ENCODE measurements at places on chromosomes 2 and 18.

- DNase-seq = no peak
Measured at GRCh38 chr2:177593402-177593801, 200.8 kb downstream of the AGPS start.

GRCh38 chr2:25131567-25132298 is 36.6 kb downstream of the POMC start:
- no peak for DNase-seq

DNA sequence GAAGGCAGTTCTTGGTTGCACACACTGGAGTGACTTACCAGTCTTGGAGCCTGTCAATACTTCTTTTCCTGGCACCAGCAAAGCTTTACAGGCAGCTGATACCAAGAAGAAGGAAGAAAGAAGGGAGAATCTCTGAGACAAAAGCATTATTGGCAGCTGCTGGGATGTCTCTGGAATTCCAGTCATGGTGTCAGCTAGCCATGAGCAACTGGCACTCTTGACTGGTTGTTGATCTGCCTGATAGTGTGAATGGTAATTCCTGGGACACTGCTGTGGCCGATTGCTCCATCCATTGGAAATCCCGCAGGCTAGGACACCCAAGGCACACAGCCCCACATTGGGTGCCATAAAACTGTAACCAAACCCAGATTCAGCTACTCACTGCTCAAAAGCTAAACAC is 17.8 kb upstream of the SPAG16 start:
- no peak for DNase-seq

GRCh38 chr2:51681854-51682253 is 649.9 kb upstream of the NRXN1 start:
- DNase-seq = no peak

DNA sequence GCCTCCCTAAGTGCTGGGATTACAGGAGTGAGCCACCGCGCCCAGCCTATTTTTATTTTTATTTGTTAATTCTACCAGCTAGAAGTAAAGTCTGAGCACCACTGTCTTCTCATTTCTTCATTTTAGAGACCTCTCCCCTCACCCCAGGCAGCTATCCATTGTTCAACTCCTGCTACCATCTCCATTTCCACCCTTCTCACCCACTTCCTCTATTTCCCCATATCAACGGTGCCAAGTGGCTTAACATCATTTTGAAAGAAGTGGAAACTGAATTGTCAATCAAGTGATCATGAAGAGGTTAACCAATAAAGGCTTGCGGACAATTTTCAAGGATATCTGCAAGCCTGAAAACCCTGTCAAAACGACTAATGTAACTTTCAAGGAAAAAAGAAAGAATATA is 323.1 kb downstream of the NBAS start:
- no peak for DNase-seq

GRCh38 chr2:33146102-33146501 is 199.3 kb downstream of the LTBP1 start:
- no peak for DNase-seq

DNA sequence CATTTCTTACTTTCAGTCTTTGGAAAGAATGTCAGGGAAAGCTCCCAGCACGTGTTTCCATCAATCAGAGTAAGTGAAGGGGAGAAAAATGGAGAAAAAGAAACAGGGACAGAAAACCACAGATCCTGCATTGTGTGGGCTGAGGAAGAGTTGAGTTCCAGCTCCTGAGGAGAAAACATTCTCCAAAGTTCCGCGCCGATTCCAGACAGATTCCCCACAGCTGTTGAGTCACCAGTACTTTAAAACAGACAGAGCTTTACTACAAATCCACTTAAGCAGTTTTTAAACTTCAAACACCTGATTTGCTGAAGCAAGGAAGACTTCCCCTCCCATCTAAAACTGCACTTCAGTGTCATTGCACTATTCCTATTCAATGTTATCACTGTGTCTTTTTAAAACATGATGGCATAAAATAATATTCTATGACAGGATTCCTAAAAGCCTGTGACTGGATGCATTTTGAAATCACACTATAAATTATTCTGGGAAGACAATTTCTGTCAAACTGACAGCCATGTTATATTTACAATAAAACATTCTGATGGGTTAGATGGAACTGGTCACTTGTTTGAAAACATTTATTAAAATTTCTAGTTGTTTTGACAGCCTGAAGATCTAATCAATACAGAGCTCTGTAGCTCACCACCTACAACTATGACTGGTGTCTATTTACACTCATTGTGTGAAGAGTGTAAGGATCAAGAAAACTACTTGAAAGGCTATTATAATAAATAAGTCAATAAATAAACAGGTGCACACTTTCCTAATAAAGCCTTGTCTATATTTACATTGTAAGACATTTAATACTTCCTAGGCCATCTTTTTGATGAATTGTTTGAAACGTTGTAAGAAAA is 40.9 kb downstream of the TCF4 start:
- no peak for DNase-seq

- DNase-seq = no peak
Measured at GRCh38 chr2:215754546-215754945, 258.8 kb downstream of the MREG start.

DNA sequence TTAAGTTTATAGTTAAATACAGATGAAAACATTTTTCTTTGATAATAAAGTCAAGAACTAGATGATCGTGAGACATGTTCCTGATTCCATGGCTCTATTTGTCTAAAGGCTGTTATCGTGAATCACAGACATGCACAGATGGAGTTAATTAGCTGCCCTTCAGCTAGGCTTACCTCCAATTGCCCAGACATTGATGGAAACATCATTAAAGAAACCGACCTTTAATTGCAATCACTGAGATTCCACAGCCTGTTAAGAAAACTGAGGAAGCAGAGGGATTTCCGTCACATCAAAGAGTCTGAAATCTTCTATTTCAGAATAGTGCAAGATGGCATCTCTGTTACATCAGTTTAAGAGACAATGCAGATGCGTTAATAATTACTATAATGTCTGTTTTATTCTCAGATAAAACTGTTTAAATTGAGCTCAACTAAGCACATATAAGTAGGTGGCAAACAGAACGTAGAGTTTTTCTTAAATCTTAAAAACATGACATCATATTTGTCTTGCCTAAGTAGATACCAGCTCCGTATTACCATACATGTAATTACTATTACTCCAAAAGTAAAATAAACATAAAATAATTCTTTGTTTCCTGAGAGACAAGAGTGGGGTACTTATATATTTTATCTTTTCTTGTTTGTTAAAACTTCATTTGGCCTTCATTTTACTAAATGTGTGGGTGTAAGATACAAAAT is 23.9 kb upstream of the CRACDL start:
- no peak for DNase-seq

DNA sequence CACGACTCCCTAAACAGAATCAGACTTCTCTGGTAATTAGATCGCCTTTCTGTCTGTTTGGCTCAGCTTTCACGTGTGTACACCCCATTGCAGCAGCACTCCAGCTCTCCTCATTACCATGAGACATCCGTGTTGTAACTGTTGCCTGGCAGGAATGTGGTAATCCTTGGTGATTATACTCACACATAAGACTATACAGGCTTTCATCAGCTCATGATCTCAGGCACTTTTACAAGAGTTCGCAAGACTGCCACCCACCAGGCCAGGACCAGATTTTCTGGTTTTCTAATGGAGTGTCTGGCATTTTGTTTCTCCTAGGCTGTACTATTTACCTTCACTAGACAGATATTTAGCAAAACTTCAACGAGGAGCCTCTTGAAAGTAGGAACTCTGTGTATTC is 50.2 kb downstream of the ACVR1 start:
- no peak for DNase-seq

DNA sequence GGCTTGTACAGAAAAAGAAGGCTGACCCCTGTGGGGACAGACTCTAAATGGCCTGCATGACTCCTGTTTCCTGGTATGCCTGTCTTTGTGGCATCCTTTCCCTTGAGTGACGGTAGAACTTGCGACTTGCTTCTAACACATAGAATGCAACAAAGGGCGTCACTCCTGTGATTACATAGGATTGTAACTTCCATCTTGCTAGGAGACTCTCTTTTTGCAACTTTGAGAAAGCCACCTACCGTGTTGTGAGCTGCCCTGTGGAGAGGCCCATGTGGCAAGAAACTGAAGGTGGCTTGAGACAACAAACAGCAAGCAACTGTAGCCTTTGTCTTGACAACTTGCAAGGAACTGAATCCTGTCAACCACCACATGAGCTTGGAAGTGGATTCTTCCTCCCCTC is 46.5 kb downstream of the THNSL2 start:
- DNase-seq = no peak

GRCh38 chr2:1687254-1687653 is 57.1 kb downstream of the PXDN start:
- no peak for DNase-seq

DNA sequence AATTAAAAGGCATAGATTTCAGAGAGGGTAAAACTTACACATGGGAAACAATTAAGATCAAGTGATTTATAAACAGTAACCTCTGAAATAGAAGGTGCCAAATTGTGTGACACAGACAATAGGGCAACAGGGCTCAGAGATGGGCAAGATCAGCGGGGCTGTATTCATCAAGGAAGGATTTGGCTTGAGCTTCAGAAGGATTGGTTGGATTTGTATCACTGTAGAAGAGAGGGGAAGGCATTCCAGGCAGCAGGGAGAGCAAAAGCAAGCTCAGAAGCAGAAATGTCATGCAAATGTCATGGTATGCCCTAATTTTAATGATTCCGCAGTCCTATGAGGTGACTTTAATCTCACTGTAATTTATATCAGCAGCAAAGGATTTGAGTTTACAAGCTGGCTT is 415.0 kb upstream of the NRP2 start:
- no peak for DNase-seq

DNA sequence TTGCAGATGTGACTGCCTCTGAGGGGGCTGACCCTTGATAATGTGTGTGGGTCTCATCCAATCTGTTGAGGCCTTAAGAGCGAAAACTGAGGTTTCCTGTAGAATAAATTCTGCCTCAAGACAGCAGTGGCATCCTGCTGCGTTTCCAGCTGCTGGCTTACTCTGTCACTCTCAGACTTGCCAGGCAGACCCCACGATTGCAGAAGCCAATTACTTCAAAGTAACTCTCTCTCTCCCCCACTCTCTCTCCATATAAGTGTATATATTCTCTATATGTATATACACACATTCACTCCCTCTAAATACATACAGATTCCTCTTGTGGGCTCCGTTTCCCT is 152.5 kb upstream of the ALKAL2 start:
- no peak for DNase-seq

- no peak for DNase-seq
Measured at GRCh38 chr2:138327967-138328366, 173.6 kb upstream of the SPOPL start.

DNA sequence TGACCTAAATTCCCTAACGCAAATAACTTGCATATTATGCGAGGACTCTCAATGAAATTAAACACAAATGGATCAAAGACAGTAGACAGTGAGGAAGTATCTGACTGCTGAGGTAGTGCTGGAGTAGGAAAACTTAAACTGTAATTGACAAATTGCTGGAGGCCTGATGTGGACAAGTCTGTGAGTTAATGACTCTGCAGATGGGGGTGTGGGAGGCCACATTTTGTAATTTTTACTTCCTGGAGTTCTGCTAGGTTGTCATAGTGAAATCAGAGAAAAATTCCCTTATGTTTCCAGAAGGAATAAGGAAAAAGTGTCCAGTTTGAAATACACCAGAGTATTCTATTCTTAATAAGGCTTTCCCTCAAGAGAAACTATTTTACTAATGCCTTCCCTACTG is 333.0 kb upstream of the CNTNAP5 start:
- DNase-seq = no peak

DNA sequence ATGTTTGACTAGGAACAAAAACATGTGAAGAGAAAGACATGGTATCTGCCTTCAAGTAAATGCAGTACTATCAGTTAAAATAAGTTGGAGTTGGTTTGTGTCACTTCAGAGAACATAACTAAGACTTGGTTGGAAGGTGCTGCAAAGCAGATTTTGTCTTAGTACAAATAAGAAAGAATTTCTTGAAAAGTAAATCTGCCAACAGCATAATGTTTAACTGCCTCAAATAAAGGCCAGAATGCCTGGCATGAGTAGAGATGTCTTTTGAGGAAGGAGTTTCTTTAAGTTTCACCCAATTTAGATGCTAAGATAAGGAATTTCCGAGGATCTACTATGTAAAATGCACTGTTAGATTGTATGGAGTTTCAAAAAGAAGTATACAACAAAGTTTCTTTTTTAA is 409.7 kb downstream of the PIK3C3 start:
- DNase-seq = no peak

- no peak for DNase-seq
Measured at GRCh38 chr2:108305901-108306300, 17.2 kb downstream of the SULT1C2 start.

- DNase-seq = no peak
Measured at GRCh38 chr2:199366406-199366805, 91.3 kb downstream of the SATB2 start.

- no peak for DNase-seq
Measured at GRCh38 chr2:101679801-101680487, 17.6 kb upstream of the MAP4K4 start.

DNA sequence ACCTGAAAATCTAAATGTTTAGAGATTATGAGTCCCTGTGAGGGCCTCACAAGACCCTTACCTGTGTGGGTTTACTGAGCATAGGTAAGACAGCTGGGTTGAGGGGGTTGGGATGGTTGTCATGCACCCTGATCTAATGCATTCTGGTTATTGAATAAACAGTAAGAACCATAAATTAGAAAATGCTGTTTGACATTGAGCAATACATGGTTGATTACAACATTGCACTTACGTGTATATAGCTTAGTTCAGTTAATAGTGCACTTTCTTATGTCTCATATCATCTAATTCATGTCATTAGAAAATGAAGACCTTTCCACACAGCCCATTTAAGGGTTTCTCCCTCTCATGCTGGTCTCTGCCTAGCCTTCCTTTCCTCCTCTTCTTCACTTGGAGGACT is 253.5 kb upstream of the ATP5MC3 start:
- DNase-seq = no peak

DNA sequence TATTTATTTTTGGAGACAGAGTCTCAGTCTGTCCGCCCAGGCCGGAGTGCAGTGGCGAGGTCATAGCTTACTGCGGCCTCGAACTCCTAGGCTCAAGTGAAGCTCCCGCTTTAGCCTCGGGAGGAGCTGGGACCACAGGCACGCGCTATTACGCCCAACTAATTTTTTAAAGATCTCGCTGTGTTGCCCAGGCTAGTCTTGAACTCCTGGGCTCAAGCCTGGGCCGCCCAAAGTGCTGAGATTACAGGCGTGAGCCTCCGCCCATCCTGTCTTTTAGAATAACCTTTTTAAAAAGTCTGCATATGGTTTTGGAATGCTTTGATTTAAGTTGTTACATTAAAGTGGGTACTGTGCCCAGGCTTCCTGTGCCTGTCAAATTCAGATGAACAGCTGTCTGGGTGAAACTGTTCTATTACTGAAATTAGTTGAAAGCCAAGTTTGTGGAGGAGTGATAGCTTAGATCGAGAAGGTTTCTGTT is 944 bp downstream of the RAB3GAP1 start:
- no peak for DNase-seq

GRCh38 chr2:219998107-219998506 is 370.7 kb downstream of the SLC4A3 start:
- DNase-seq = no peak

- DNase-seq = no peak
Measured at GRCh38 chr2:231124838-231125568, at the start of gene HTR2B. Gene HTR2B (minus strand): TSS chr2:231125042. CDS start chr2:231123764, 1,278 bp downstream.

All from H54 (cell line).